GM23248 (cell line): ENCODE measurements at places on chromosomes 2 and 18. TPM values are rescaled to one million over a fixed set of nuclear protein-coding genes. Genes with fewer than 3 reads are reported as not detected.

The ZNF516 gene
- polyA plus RNA-seq = 16.1 and 17.8 TPM in 2 replicates

The EML4 gene
- 21.0 and 21.7 TPM in 2 replicates for polyA plus RNA-seq

The SFT2D3 gene
- not detected in 2 replicates for polyA plus RNA-seq

The CAMKMT gene
- polyA plus RNA-seq = 5.5 and 6.9 TPM in 2 replicates

The CHST10 gene
- 4.7 and 5.2 TPM in 2 replicates for polyA plus RNA-seq

The MAP2 gene
- 1.1 and 1.3 TPM in 2 replicates for polyA plus RNA-seq

The HOXD11 gene
- polyA plus RNA-seq = 27.7 and 30.0 TPM in 2 replicates

The CNOT11 gene
- polyA plus RNA-seq = 22.6 and 24.6 TPM in 2 replicates

The EFEMP1 gene
- 1,133 and 1,145 TPM in 2 replicates for polyA plus RNA-seq

The DLX2 gene
- polyA plus RNA-seq = 6.0 and 6.8 TPM in 2 replicates

The DUSP19 gene
- 1.1 and 1.8 TPM in 2 replicates for polyA plus RNA-seq

The SP9 gene
- polyA plus RNA-seq = not detected in 2 replicates

The CNTNAP5 gene
- polyA plus RNA-seq = not detected in 2 replicates

The IL36RN gene
- polyA plus RNA-seq = not detected in 2 replicates

The CTNNA2 gene
- polyA plus RNA-seq = not detected in 2 replicates

The ST6GAL2 gene
- 0.04 TPM in 1 of 2 replicates, not detected in the other for polyA plus RNA-seq

The KATNAL2 gene
- 4.1 and 4.6 TPM in 2 replicates for polyA plus RNA-seq

The LYPD1 gene
- polyA plus RNA-seq = 0.43 and 0.51 TPM in 2 replicates

The SIX2 gene
- polyA plus RNA-seq = 0.19 and 0.22 TPM in 2 replicates

The SPATA3 gene
- polyA plus RNA-seq = not detected in 2 replicates

The CMPK2 gene
- polyA plus RNA-seq = 0.11 TPM in 1 of 2 replicates, not detected in the other

The SOCS6 gene
- polyA plus RNA-seq = 30.0 and 31.7 TPM in 2 replicates

The FSHR gene
- polyA plus RNA-seq = not detected in 2 replicates

The OTOF gene
- 0.37 and 0.38 TPM in 2 replicates for polyA plus RNA-seq

The ELOA2 gene
- not detected in 2 replicates for polyA plus RNA-seq

The INHA gene
- 0.19 and 0.36 TPM in 2 replicates for polyA plus RNA-seq

The RAD51AP2 gene
- not detected in 2 replicates for polyA plus RNA-seq

The ALK gene
- polyA plus RNA-seq = 0.05 TPM in 1 of 2 replicates, not detected in the other

The LRRTM1 gene
- not detected in 2 replicates for polyA plus RNA-seq

The AMER3 gene
- not detected in 2 replicates for polyA plus RNA-seq

The REG1B gene
- polyA plus RNA-seq = not detected in 2 replicates

The GPBAR1 gene
- polyA plus RNA-seq = 0.14 TPM in 1 of 2 replicates, not detected in the other

The PKDCC gene
- 0.95 and 1.2 TPM in 2 replicates for polyA plus RNA-seq

The KCNK3 gene
- polyA plus RNA-seq = 0.04 TPM in 1 of 2 replicates, not detected in the other

The KCNF1 gene
- polyA plus RNA-seq = 0.10 TPM in 2 replicates

The POTEC gene
- polyA plus RNA-seq = not detected in 2 replicates

The GCG gene
- not detected in 2 replicates for polyA plus RNA-seq

The CFC1 gene
- not detected in 2 replicates for polyA plus RNA-seq

The DUSP2 gene
- polyA plus RNA-seq = 3.1 and 3.3 TPM in 2 replicates

The EFHD1 gene
- polyA plus RNA-seq = not detected in 2 replicates

The SDC1 gene
- polyA plus RNA-seq = 24.5 and 25.6 TPM in 2 replicates

The ZNF142 gene
- polyA plus RNA-seq = 6.6 and 11.5 TPM in 2 replicates

The CXCR2 gene
- not detected in 2 replicates for polyA plus RNA-seq

The GPR35 gene
- polyA plus RNA-seq = 0.14 and 0.27 TPM in 2 replicates

The PRSS56 gene
- polyA plus RNA-seq = not detected in 2 replicates

The SLC9A2 gene
- not detected in 2 replicates for polyA plus RNA-seq

The MAIP1 gene
- polyA plus RNA-seq = 18.6 and 18.7 TPM in 2 replicates

The MMADHC gene
- polyA plus RNA-seq = 192 and 195 TPM in 2 replicates

The IGFBP5 gene
- 37.9 and 39.8 TPM in 2 replicates for polyA plus RNA-seq

The AKAIN1 gene
- polyA plus RNA-seq = not detected in 2 replicates
